ENCODE measurements at places on chromosomes 4 and X.
A peak's percentile ranks its signal among the peaks of the same experiment; 100 is the strongest.

- no peak for DNase-seq
Measured at GRCh38 chrX:104432321-104432720, 133.7 kb upstream of the IL1RAPL2 start.

GRCh38 chrX:39309018-39309635 is 507.9 kb downstream of the MID1IP1 start:
- DNase-seq, result no peak

- DNase-seq, result peak; percentile 39
Measured at GRCh38 chr4:99811850-99812249, 4.8 kb upstream of the DAPP1 start.

DNA sequence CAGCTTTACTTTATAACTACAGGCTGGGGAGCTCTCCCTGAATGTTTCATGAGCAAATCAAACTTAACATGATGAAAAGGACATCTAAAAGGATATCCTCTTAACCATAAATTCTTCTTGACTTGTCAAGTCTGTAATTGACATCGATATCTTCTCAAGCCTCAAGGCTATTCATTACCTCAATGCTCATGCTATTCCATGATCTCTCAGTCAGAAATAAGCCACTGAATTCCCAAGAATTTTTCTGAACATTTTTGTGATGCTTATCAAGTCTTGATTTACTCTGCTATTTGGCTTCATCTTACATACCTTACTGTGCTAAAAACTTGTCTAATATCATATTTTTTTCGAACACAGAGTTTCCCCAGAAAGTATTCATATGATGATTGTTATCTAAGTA is 433.4 kb downstream of the PDGFC start:
- no peak for DNase-seq

- DNase-seq, result no peak
Measured at GRCh38 chr4:169573889-169574288, 38.5 kb downstream of the NEK1 start.

GRCh38 chr4:4935974-4936373 is 76.5 kb downstream of the MSX1 start:
- DNase-seq, result no peak

All from BE2C (cell line).